ENCODE measurements at places on chromosomes 4 and X.

DNA sequence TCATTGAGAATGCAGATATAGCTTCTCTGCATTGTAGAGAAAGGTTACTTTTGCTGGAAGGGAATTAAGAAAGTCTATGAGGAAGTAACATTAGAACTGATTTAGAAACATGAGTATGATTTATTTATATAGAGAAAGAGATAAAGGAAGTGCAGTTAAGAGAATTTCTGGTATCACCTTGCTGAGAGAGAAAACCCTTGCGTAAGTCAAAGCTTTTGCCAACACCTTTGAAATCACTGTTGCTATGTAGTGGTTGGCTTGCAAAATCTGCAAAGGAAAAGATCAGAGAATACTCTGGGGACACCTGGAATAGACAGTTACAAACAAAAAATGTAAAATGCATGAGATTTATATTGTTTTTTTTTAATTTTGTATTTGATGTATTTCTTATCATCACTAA, 137.3 kb upstream of the RXFP1 start:
- no peak for DNase-seq

DNA sequence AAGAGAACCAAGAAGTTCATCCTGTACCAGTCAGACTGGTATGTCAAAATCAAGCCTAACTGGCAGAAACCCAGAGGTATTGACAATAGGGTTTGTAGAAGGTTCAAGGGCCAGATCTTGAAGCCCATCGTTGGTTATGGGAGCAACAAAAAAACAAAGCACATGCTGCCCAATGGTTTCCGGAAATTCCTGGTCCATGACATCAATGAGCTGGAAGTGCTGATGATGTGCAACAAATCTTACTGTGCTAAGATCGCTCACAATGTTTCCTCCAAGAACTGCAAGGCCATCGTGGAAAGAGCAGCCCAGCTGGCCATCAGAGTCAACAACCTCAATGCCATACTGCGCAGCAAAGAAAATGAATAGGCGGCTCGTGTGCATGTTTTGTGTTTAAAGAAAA, 172.7 kb upstream of the MED14 start:
- no peak for DNase-seq

DNA sequence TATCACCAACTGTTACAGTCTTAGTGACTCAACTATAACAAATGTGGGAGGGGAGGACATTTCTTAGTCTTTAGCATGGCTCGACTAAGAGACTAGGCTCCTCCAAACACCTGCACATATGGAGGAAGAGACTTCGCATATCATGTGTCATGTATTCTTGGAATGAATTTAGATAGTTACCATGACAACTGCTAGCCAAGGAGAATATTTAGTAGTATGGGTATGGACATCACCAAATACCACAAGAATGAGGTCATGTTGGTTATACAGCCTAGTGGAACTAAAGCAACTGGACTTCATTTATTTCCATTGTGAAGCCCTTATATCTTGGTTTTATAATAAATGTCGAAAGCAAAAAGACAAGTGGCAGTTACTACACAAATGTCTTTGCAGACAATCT, 512.3 kb downstream of the CFAP47 start:
- no peak for DNase-seq

- no peak for DNase-seq
Observed at GRCh38 chr4:79048878-79049277, 109.6 kb upstream of the PAQR3 start.

- no peak for DNase-seq
Observed at GRCh38 chrX:16113978-16114565, 9.3 kb upstream of the GRPR start.

GRCh38 chr4:39976945-39977488, 694 bp downstream of the PDS5A start:
- peak; percentile 30 for DNase-seq

GRCh38 chrX:107669885-107670628, 41.7 kb downstream of the PRPS1 start:
- DNase-seq: no peak

GRCh38 chrX:97616883-97617530, 733.3 kb downstream of the RPA4 start:
- DNase-seq: no peak

- DNase-seq: no peak
Observed at GRCh38 chr4:72449705-72450104, 119.3 kb downstream of the ADAMTS3 start.

- no peak for DNase-seq
Observed at GRCh38 chrX:21398426-21398825, 24.2 kb downstream of the CNKSR2 start.

DNA sequence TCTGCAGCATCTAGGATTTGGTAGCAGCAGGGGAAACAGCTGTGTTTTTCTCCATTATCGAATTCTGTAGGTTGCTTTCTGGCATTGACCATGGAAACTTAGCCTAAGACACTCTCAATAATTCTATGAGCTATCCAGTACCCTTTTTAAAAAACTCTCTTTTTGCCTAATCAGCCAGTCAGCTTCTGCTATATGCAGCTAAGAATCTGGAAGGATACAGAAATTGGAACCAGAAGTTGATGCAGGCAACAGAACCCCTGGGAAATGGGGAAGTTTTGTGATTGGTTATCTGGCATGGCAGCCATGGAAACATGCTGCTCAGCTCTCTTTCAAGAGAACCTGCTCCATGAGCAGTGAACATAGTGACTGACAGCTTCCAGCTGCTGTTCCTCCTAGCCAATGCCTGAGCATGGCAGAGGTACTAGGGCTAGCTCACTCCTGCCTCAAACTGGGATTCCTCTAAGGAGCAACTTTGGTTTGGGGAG, 417.6 kb upstream of the MAOA start:
- no peak for DNase-seq

DNA sequence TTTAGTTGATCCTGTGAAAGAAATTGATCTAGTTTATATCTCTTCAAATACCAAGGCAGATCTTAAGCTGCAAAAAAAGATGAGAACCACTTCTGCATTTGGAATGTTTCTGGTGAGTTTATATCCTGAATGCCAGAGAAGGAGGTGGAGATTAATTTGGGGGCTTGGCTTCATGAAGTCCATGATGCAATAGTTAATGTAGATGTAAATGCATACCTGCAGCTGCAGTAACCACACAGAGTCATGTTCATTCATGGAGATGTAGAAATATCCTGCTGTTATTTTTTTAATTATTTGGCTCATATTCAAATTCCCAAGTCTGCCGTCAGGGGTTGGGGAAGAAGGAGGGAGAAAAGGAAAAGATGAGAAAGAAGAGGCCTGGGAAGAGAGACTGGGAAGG, at the start of gene SULT1E1:
SULT1E1 (minus strand) TSS at position 94 of the 400 bp plus-strand sequence. CDS start 2,501 bp downstream, outside the sequence.
- no peak for DNase-seq

DNA sequence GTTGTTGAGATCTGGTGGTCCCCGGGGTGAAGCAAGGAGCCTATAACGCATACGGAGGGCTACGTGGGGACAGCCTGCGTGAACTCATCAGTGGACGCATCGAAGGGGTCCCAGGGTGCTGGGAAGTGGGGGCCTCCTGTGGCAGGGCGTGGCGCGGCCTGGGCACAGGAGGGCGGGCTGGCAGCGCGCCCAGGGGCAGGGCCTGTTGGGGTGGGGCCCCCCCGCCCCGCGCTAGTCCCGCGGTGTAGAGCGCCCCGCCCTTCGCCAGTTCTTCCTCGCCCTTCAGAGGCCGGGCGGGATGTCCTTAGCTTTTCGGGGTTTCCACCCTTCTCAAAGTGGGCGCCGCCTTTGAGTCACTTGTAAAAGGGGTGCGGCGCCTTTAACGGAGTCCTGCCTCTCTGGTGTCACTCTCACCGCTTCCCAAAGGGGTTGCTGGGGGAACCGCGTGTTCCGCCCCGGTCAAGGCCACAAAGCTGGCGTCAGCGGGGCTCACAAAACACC, 632 bp downstream of the PLP2 start:
- peak; percentile 41 for DNase-seq

DNA sequence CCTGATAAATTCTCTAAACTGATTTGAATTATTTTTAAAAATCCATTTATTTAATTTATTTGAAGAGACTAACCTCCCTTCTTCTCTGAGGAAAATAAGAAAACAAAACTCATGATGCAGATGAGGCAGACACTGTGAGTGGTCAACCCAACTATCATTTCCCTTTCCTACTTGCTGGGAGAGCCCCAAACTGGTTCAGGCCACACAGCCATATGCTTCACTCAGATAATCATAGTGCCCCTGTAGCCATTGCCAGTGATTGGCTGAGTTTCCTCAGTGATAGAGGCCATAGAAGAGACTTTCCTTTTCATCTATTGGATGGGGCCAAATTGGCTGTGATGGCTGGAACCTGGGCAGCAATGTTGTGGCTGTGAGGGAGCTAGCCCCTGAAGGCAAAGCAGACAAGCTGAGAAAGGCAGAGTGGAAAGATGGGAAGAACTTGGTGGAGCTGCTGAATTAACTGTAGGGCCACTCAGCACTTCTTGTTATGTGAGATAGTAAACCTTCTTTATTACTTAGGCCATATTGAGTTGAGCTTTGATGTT, 49.8 kb downstream of the RAB33B start:
- no peak for DNase-seq

DNA sequence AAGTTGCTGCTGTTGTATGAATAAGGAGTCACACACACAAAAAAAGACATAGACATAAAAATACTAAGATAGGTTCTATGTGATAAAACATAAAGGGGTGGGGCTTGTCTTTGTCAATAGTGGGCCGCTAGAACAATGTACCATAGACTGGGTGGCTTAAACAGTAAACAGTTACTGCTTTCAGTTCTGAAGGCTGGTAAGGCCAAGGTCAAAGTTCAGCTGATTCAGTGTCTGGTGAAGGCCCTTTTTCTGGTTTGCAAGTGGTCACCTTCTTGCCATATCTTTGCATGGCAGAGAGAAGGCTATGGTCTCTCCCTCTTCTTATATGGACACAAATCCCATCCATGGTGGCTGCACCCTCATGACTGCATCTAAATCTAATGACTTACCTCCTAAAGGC, 1980.7 kb downstream of the PCDH7 start:
- DNase-seq: no peak

- DNase-seq: no peak
Observed at GRCh38 chr4:128310266-128310697, 22.7 kb upstream of the PGRMC2 start.

DNA sequence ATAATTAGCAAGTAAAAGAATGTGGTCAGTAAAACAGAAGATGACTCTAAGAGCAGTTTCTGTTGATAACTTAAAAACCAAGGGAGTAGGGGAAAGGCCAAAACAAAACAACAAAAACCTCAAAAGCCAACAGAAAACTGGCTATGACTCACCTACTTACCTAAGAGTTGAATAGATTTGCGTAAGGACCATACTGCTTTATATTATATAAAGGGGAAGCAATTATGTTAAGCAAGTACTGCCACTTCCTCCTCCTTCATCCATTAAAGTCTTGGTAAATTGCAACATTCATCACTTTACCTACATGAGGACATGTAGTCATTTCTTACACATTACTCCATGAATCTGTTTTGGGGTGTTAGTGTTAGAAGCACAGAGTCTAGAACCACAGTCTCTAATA, 85.9 kb upstream of the FAM47A start:
- DNase-seq: no peak

DNA sequence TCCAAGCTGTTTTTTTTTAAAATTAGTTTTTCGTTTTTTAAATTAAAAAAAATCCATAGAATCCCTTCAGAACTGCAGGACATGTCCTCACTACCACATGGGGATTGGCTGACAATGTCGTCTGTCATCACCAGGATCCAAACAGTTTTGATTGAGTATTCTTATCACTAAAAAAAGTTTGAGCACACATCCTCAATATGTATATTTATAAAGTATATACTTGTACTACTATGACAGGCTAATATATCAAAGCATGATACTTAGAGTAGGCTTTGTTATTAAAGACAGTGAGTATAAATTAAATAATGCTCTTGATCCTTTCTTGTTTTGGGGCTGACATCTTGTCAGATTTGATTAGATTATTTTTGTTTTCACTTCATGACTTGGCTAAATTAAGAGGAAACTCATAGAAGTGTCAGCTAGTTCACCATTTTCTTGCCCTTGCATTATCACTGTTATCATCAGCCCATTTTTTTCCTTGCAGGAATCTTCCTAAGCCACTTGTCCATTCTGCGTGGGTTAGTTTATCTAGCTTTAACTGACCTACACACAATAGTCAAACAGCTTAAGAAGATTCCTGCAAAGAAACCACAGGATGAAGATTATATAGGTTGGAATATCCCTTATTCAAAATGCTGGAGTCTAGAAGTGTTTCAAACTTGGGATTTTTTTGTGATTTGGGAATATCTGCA, 92.8 kb downstream of the AMMECR1 start:
- DNase-seq: no peak

DNA sequence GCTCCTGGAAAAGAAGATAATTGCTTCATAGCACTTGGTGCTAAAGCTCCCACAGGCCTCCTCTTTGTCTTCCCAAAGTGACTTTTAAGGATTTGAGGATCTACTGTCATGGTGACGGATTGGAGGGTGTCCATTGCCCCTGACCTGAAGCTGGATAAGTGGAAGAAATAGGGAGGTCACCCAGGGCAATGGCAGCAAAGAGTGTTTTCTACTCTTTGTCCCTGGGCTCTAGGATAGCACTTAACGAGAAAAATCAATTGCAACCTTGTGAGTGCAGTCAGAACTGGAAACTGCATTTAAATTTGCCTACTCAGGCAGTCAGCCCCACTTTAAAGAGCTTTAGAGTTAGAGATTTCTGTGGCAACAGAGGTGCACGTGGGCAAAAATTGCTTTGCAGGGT, 43.7 kb upstream of the XK start:
- DNase-seq: no peak

DNA sequence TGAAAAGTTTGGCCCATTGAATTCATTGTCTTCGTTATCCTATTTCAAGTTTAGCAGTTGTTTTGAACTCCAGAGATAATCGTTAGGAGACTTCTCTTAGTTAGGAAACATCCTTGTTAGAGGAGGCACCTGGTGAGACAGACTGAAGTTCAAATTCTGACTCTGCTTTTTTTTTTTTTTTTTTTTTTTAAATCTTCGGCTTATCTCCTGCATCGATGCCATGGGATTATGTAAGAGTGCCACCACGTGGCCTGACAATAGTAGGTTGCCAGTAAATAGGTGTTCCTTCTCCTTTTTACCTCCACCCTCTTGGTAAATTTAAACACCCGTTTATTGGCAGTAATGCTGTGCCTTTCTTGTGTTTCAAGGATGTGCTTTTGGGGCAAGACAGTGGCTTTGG, 149.3 kb downstream of the SOWAHB start:
- DNase-seq: no peak

GRCh38 chr4:158996669-158997074, 106.2 kb upstream of the RAPGEF2 start:
- no peak for DNase-seq

- no peak for DNase-seq
Observed at GRCh38 chrX:23844502-23845138, 61.6 kb downstream of the SAT1 start.

- DNase-seq: no peak
Observed at GRCh38 chrX:68365341-68365740, 68.0 kb downstream of the OPHN1 start.

GRCh38 chr4:74527049-74527448, 82.1 kb downstream of the AREG start:
- no peak for DNase-seq

DNA sequence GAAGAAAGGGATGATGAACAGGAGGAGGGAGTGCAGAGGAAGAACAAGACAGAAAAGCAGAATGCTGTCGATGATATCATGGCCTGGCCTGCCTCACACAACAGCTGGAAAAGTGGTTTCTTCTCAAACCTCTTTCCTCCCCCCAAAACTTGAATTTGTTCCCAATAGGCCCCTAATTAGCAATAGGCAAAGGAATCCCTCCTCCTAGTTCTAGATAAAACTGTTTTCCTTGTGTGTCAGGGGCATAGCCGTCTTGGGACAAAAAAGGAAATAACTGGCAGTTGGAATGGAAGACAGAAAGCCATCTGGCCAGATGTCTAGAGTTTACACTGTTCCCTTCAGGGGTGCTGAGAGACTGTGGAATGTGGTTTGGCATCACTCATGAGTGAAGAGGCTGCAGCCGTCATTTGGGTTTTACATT, 177.8 kb upstream of the C1QTNF7 start:
- DNase-seq: no peak

All from T-helper 9 cell (primary cell).